Activated effector memory CD4-positive, alpha-beta T cell treated with anti-CD3 and anti-CD28 coated beads, Interleukin-2, amount 50 U/mL, for 16 hours (primary cell): ENCODE measurements at places on chromosomes 12 and 14.

GRCh38 chr12:54134850-54135249, 53.9 kb downstream of the SMUG1 start:
- DNase-seq = no peak

DNA sequence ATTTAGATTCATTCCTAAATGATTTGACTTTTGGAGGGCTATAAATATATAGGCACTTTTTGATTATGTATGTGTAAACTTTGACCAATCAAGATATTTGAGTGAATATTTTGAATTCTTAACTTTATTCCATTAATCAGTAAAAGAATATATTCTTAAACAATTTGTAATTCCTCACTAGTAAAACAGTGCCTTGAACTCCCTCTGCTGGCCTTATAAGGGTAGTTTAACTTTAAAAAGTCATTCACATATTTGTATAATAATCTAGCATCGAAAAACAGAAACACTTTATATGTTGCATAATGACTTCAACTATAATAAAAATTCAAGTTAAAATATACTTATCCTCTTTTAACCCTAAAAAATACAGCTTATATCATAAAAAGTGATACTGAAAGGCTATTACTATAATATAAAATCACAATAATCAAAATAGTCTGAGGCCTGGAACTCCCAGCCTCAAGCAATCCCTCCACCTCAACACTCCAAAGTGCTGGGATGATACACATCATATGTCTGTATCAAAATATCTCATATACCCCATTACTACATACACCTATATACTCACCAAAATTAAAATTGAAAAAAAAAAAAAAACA, 31.2 kb downstream of the CCDC59 start:
- no peak for DNase-seq

- peak; percentile 83 for DNase-seq
Measured at GRCh38 chr14:100305324-100306100, 732 bp downstream of the SLC25A29 start.

GRCh38 chr12:15691388-15691787, 97.8 kb downstream of the EPS8 start:
- no peak for DNase-seq

DNA sequence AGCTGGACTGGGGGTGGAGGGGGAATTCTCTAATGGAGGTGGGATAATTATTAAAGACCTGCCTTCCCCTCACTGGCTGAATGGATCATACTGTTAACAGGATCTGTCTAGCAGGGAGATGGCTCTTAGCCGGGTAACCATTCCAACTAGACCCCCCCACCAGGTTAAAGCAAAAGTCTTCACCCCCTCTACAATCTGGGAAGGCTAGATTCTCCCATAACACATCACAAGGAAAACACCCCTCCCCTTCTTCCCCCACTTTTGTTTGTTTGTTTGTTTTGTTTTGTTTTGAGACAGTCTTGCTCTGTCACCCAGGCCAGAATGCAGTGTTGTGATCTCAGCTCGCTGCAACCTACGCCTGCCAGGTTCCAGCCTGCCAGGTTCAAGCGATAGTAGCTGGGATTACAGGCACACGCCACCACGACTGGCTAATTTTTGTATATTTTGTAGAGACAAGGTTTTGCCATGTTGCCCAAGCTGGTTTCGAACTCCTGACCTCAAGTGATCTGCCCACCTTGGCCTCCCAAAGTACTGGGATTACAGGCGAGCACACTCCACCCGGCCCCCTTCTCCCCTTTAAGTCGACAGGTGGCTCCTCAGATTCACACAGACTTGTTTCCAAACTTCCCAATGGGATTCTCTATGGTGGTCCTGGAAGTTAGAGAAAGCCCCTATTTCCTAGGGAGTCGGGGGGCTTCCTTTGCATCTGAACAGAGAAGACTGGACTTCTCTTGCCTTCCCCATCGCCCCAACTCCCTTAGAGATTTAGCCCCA, 3.5 kb upstream of the BAZ2A start:
- no peak for DNase-seq

- DNase-seq = no peak
Measured at GRCh38 chr14:29930283-29930682, 2.6 kb upstream of the PRKD1 start.

DNA sequence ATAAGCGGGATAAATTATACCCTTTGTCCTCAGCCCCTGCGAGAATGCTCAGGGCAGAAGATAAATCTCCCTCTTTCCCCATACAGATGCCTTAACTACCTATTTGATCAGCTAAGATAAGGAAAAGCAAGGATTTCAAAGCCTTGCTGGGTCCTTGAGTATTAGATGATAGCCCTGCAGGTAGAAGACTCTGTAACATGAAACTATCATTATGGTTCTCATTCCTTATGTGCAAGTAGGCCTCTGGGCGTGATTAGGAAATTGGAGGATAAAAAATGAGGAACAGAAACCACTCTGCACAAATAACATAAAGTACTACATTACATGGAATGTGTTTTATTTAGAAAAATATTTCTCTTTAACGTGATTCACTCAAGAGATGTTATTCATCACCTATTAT, 14.5 kb upstream of the WDR89 start:
- no peak for DNase-seq

DNA sequence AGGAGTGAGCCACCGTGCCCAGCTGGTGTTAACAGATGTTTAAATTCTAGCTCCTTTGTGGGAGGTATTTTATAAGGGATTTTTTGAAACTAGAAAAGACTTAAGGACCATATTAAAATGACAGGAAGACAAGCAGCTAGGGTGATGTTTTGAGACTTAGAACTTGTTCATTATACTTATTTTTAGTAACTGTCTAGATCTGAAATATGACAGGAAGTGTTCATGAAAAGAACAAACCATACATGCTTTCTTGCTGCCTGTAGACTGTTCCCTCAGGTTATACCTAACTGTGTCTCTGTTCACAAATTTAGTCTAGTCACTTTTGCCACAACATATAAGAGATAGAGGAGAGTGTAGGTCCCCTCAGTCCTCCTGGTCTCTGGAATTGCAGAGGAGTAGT, 36.9 kb upstream of the KCNH3 start:
- no peak for DNase-seq

- no peak for DNase-seq
Measured at GRCh38 chr12:1083889-1084262, 92.9 kb downstream of the ERC1 start.

DNA sequence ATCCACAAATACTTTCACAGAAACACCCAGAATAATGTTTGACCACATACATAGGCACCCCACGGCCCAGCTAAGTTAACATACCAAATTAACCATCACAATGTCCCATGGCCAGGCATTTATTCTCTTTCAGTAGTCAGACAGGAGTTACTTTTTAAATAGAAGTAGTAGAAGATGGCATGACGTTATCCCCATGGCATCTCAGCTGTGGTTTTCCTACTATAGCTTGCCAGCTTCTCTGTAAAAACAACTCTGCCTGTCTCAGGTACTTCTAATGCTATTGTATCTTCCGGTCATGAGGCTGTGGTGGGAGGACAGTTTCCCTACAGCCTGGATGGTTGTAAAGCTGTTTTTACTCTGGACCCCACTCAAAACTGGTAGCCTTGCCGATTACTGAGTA, 19.3 kb downstream of the CTSG start:
- no peak for DNase-seq

GRCh38 chr14:50785457-50786063, 45.4 kb downstream of the NIN start:
- DNase-seq = no peak

DNA sequence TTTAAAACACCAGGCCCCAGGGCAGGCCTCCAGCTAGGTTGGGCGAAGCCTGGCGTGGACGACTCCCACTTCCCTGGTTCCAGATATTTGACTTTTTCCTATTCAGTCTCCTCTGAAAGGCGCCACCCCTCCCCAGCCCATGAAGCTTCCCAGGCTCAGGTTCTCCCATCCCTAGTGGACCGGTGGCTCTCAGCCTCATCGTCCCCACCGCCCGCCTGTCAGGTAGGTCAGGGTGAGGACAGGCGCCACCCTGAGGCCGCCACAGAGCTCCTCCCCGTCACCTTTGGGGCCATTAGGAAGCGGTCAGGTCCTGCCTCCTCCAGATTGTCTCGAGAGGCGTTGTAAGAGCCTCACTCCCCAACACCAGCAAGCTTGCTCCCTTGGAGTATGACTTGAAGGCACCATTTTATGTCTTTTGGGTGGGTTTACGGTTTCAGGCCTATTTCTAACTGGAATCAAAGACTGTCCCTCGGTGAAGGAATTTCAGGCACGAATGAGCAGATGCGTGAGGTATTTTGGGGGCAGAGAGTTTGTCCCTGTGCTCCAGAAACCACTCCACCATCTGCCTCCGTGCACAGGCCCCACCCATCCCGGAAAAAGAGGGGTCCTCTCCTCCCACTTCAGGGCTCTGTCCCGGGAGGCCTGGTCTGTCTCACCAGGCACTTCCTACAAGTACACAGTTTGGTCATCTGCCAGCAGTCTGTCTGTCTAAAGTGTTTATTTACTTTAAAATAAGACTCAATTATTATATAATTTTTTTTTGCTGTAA, 55.6 kb downstream of the TSPAN9 start:
- DNase-seq = no peak

GRCh38 chr12:43115441-43116160, 436.4 kb downstream of the ADAMTS20 start:
- no peak for DNase-seq

DNA sequence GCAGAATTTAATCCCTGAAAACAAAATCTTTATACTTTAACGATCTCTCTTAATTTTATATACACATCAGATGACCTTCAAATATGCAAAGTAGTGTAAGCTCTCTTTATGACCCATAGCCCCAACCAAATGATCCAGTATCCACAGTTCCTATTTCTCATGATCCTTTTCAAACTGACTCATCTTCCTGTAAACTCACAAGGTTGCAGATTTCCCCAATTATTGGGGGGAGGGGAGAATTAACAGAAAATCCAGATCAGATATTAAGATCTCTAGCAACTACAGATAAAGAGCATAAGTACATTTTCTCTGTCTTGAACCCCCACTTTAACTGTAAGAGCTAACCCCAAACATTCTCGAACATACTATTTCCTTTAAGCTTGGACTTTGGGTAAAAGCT, 12.5 kb downstream of the GNS start:
- no peak for DNase-seq

DNA sequence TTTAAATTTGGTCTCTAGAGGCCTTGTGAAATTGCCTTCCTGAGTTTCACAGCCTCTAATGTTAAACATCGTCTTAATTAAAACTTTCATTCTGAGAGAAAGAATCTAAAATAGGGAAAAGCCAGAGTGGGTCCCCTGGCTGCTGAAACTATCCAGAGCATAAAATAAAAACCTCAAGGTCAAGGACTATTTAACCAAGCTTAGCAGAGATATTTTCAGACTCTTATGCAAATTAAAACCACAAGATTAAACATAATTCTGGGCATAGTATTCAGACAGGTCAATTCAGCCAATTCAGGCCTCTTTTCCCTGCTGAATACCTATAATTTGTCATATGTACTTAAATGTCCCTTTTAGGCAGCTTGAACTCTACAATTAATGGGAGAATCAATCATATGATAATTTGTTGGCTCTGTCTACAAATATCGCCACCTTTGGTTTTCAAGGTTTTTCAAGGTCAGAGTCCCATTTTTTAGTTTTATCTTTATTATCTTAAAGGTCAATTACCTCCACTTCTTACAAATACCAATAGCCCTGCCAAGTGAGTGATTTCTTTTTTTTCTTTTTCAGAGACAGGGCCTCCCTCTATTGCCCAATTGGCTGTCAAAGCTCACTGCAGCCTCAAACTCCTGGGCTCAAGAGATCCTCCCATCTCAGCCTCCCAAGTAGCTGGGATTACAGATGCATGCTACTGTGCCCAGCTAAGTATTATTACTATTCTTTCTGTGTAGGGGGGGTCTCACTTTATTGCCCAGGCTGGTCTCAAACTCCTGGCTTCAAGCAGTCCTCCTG, 257.1 kb downstream of the PHLDA1 start:
- no peak for DNase-seq

GRCh38 chr12:42530284-42530683, 59.3 kb downstream of the PRICKLE1 start:
- no peak for DNase-seq

- DNase-seq = peak; percentile 19
Measured at GRCh38 chr12:31387466-31387865, 61.5 kb upstream of the SINHCAF start.

DNA sequence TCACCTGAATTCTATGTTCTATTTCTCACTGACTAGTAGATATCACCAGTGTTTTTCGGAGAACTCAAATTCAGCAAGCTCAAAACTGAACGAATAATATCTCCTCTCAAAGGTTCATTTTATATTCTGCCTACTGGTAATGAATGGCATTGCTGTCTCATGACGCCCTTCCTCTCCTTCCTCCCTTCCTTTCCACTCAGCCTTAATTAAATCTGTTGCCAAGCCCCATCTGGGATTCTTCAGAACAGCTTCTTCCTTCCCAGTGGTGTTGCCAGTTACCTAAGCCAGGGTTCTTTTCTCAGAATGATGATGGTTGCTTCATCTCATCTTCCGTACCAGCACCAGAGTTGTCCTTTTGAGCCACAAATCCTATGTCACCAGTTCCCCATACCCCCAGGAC, 143.2 kb downstream of the SYNE2 start:
- no peak for DNase-seq

GRCh38 chr12:53952871-53953734, 1.6 kb upstream of the HOXC12 start:
- no peak for DNase-seq

DNA sequence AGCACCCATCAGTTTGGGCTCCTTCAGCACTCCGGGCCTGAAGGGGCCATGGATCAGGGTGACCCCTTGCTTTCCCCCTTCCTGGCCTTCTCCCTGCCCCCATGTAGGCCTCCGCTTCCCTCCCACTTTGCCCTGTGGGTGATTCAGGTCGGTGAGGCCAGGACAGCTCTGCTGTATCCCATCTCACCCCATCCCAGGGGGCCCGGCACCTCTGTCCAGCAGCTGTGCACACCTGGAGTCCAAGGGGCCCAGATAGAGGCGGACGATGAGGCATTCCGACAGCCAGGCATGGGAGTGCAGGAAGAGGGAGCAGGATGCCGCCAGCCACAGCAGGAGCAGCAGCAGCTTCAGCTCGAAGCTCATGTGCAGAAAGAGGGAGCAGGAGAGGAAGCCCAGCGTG, 11.4 kb downstream of the LTB4R start:
- DNase-seq = no peak

DNA sequence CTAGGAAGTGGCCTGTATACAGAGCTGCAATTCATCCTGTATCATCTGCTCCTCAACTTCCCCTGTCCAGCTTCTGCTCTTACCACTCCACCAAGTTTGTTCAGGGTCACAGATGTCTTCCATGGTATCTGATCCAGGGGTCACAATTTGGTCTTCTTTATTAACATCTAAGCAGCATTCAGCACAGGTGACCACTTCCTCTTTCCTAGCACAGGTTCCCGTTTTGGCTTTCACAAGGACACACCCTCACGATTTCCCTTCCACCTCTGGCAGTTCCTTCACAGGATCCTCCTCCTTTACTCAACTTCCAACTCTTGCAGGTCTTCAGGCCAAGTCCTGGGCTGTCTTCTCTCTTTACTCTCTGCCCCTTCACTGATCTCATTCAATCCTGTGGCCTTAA, 93.6 kb downstream of the TTC7B start:
- DNase-seq = no peak

DNA sequence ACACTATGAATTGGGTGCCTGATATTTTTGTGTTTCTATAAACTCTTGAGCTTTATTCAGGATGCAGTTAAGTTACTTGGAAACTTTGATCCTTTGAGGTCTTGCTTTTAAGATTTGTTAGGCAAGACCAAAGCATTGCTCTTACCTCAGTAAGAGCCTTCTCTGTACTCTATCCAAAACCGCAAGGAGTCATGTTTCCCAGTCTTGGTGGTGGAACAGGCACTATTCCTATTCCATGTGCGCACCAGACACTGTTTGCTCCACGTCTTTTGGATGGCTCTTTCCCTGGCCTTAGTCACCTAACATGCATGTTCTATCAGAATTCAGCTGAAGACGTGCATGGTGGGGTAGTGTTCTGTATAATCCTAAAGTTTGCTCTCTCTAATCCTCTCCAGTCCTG, 23.5 kb downstream of the CSRP2 start:
- no peak for DNase-seq
